ENCODE measurements at places on chromosomes 5 and 9. TPM values are rescaled to one million over a fixed set of nuclear protein-coding genes. Genes with fewer than 3 reads are reported as not detected.

The PPIC gene
- 37.6 TPM for total RNA-seq

The PCYOX1L gene
- 7.8 TPM for total RNA-seq

The NCS1 gene
- total RNA-seq, result 58.3 TPM

GRCh38 chr5:149141224-149141956 lies at the start of gene ABLIM3:
Gene ABLIM3, plus strand, starts transcription at chr5:149141493. Its CDS starts 603 bp downstream, at chr5:149142096.
- DNase-seq, result no peak
- no peaks in the 10 kb centered on the region for H3K36me3 ChIP-seq
- H3K4me3 ChIP-seq, result peak within 1 kb of the TSS; percentile 91
- peak within 1 kb of the TSS; percentile 55 for H3K27ac ChIP-seq
- no peaks in the 10 kb centered on the region for H3K27me3 ChIP-seq

GRCh38 chr5:79508794-79509193 lies 5.1 kb downstream of the HOMER1 start:
- peaks cover 36% of the 10 kb centered on the region for H3K4me1 ChIP-seq
- no peaks in the 10 kb centered on the region for H3K27me3 ChIP-seq
- H3K36me3 ChIP-seq, result no peaks in the 10 kb centered on the region
- no peak overlapping the region for H3K27ac ChIP-seq

- no peak for DNase-seq
- no peaks in the 10 kb centered on the region for H3K4me1 ChIP-seq
- no peaks in the 10 kb centered on the region for H3K36me3 ChIP-seq
- H3K4me3 ChIP-seq, result no peak overlapping the region
Measured at GRCh38 chr9:83633255-83633654, 10.3 kb downstream of the IDNK start.

DNA sequence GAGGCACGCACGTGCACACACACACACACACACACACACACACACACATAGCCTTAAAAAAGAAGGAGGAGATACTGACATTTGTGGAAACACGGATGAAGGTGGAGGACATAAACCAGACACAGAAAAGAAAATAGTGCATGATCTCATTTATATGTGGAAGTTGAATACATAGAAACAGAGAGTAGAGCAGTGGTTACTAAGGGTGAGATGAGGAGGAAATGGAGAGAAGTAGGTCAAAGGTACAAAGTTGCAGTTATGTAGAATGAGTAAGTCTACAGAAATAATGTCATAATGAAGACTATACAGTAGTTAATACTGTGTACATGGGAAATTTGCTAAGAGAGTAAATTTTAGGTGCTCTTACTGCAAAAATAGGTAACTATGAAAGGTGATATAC lies 412.2 kb upstream of the CDH9 start:
- no peak overlapping the region for H3K27ac ChIP-seq
- H3K4me1 ChIP-seq, result no peaks in the 10 kb centered on the region
- H3K4me3 ChIP-seq, result no peak overlapping the region
- no peak for DNase-seq
- no peaks in the 10 kb centered on the region for H3K27me3 ChIP-seq

All from thoracic aorta (tissue), 2 donors.